ENCODE measurements at places on chromosomes 7 and 10. TPM values are rescaled to one million over a fixed set of nuclear protein-coding genes. Genes with fewer than 3 reads are reported as not detected.

The PTF1A gene
- total RNA-seq = not detected

The HOXA9 gene
- 0.48 TPM for total RNA-seq

DNA sequence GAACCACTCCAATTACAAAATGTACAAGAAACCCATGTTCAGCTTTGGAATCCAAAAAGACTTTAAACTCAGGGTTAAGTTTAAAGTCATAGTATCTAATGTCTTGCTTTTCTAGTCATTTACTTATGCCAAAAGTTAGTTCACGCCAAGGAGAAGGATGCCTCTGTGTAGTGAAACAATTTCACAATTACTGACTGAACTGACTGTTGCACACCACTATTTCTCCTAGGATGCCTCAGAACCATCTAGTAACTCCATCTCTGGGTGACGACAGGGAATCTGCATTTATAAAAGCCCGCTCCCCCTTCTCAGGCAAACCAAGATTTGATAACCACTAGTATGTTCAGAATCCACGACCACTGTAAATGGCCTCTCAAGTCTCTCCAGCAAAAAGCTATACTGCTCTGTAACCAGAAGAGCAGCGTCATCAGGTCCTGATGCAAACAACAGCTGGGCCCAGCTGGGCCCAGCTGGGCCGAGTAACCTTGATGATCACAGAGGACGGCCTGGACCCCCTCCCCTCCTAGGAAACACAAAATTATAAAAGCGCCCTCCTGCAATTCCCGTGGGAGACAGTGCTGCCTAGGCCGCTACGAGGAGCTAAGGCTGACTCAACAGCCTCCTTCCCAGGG lies 680 bp upstream of the ADO start:
- peaks cover 15% of the 10 kb centered on the region for H3K4me1 ChIP-seq
- no peaks in the 10 kb centered on the region for H3K36me3 ChIP-seq
- peak; percentile 91 for DNase-seq
- H3K27ac ChIP-seq = peak overlapping the region; percentile 80

DNA sequence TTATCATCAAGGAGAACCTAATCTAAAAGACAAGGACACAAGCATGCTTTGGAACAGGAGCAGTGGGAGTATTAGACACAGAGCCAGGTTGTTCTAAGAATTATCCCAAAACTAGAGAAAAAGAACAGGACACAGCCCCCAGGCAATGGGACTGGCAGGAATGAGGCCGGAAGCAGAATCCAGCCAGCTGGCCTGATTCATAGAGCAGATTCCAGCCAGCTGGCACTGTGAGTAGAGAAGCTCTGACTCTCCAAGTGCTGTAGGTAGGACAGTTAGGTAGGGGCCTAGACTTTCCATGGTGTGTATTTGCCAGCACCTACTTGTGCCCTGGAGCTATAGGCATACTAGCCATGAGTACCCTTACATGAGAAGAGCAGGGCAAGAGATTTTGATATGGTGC lies 13.3 kb upstream of the RAB18 start:
- DNase-seq = no peak
- no peak overlapping the region for H3K27ac ChIP-seq
- no peak overlapping the region for H3K4me3 ChIP-seq
- H3K27me3 ChIP-seq = no peaks in the 10 kb centered on the region
- no peaks in the 10 kb centered on the region for H3K36me3 ChIP-seq

GRCh38 chr10:48453451-48454301 lies 147.2 kb downstream of the MAPK8 start:
- H3K27ac ChIP-seq = no peak overlapping the region
- H3K4me1 ChIP-seq = peaks cover 24% of the 10 kb centered on the region
- no peaks in the 10 kb centered on the region for H3K36me3 ChIP-seq
- DNase-seq = peak; percentile 25
- H3K27me3 ChIP-seq = no peaks in the 10 kb centered on the region

GRCh38 chr10:12670004-12670403 lies 320.7 kb downstream of the CAMK1D start:
- no peaks in the 10 kb centered on the region for H3K27me3 ChIP-seq
- H3K4me1 ChIP-seq = no peaks in the 10 kb centered on the region
- H3K4me3 ChIP-seq = no peak overlapping the region
- no peaks in the 10 kb centered on the region for H3K36me3 ChIP-seq
- no peak overlapping the region for H3K27ac ChIP-seq

DNA sequence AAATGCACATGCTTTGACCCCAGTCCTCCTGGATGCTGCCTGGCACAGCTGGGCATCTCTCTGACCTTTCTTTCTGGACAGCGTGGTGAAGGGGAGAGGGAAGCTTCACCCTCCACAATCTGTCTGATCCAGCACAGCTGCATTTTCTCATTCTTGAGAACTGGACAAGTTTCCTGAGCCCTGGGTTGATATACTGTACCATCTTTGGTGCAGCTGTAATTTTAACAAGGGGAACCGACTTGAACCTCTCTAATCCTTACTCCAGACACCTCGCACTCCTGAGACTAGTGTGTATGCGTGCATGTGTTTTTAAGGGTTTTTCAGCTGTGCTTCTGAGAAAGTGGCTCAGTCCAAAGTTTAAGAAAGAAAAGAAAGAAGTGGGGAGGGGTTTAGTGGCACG lies 655.7 kb downstream of the INHBA start:
- peaks cover 2% of the 10 kb centered on the region for H3K4me1 ChIP-seq
- H3K27ac ChIP-seq = no peak overlapping the region
- H3K4me3 ChIP-seq = no peak overlapping the region
- DNase-seq = no peak
- H3K36me3 ChIP-seq = no peaks in the 10 kb centered on the region
- H3K27me3 ChIP-seq = no peaks in the 10 kb centered on the region

Data from ovary (tissue), 10 donors.